ENCODE measurements at places on chromosomes 6 and 20.

DNA sequence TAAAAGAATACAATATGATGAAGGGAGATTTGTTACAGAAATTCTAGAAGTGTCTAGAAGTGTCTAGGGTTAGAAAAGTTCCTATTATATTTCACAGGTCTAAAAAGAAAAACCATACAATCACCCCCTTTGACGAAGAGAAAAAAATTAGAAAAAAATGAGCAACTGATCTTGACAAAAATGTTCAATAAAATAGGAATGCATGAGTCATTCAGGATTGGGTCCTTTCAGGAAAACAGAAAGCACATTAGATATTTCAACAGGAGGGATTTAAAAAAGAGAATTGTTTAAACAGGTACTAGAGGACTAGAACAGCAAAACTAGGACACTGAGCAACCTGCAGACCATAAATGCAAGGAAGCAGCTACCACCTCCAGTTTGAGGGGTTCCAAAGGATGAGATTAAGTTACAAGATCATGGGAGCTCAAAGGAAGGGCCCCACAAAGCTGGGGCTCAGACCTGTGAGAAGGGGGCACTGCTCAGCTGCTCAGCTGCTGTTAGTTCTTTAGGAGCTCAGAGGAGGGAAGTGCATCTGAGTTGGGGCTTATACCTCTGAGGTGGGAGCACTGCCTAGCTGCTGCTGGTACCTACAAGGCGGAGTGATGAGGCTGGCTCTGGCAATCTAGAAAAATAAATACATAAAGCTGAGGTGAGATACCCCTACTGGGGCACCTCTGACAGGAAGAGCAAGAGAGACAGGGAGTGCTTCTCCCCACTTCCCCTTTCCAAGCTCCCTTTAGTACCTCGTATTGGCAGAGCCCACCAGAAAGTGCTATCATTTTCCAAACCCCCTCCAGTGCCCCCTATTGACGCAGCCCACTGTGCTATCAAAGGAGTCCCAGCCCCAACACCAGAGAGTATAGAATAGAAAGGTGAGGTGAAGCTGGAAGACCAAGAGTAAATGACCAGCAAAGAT, 27.1 kb upstream of the BEND6 start:
- DNase-seq = no peak

- no peak for DNase-seq
These were observed 167.4 kb downstream of the SASH1 start for GRCh38 chr6:148509800-148510581.

- no peak for DNase-seq
These were observed 39.5 kb downstream of the CRISP1 start for GRCh38 chr6:49826743-49827406.

GRCh38 chr6:155495011-155495768, 39.6 kb upstream of the NOX3 start:
- no peak for DNase-seq

DNA sequence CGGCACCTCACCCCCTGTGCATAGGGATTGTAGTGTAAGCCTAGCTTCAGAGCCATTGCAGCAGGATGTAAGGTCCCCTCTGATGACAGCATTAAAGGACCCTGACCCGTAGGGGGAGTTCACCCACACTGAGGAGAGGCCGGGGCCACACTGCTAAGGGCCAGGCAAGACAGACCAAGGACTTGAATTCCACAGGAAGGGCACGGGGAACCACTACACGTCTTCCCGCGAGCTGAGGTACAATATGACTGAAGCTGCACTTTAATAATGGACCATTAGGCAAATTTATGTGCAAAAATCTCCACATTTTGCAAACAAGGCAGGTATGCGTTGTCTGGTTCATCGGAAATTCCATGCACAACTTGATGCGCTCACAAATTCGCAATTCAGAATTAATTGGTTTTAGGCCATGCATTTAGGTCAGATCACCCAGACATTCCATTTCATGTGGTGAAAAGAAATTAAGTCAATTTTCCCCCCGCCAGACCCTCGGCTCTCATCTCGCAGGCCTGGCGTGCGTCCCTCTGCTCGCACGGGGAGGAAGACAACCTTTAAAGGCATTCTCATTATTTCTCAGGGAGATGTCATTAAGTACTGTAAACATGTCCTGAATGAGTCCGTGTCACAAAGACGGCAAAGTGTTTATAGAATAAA, 111.8 kb downstream of the FOXA2 start:
- DNase-seq = no peak

DNA sequence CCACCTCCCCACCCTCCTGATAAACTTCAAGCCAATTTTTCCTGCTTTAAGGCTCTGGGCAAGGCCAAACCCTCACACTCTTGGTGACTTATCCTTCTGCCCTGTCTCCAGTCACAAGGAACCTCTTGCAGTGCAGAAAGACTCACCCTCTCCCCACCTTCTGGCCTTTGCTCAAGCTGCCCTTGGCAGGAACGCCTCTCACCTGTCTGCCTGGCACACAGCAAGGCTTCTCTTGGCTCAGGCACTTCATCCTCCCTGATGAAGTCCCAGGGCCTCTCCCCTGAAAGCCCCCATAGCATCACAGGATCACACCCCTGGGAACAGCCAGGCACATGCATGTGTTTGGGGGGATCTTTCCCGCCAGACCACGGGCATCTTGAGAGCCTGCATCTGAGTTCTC, 68.8 kb upstream of the NNAT start:
- no peak for DNase-seq

DNA sequence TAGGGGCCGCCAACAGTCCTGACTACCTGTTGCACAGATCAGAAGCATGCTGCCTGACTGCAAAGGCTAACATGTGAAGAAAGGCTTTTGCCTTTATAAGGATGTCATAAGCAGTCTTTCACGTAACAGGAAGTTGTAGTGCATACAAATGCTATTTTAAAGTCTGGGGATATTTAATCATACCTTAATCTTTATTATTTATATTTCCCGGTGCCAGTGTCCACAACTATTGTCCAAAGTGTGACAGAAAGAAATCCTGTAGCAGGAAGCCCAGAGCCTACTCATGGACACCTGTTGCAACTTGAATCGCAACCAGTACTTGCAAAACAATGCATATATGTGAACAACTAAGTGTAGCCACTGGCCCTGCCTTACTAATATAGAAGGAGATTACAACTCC, 235.8 kb downstream of the ALDH8A1 start:
- DNase-seq = no peak

- no peak for DNase-seq
These were observed 669 bp downstream of the PDCD2 start for GRCh38 chr6:170583756-170584180.

GRCh38 chr20:63926298-63926697, 29.9 kb downstream of the UCKL1 start:
- no peak for DNase-seq

DNA sequence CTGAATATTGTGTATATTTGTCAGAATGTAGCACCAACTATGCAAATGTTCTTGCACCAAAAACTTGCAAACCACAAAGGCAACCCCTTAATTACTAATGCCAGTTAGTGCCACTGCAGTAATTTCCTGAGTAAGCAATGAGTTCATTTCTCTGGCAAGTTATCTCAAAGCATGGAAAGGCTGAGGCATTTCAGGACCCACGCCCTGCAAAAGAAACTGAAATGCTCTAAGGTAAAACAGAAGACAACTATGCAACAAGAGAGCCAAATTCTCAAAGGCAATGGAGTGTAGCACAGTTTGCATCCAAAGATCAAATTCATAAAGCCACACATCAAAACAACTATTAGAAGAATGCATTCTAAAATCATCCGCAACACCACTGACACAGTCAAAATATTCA, 994.4 kb downstream of the EYS start:
- no peak for DNase-seq

DNA sequence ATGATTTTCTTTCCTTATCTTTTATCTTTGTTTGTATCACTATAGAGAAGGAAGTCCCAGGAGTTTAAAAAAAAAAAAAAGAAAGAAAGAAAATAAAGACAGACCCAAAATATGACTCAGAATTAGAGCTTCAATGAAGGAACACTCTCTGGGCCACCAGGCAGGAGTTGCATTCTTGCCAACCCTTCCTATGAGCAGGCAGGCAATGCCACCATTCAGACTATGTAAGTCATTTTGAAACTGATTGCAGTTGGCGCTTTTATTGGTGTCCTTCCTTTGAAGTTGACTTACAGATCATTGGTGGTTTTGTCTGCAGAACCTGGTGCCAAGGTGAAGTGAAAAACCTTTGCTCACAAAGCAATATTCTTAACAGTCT, 50.3 kb downstream of the MYB start:
- no peak for DNase-seq

DNA sequence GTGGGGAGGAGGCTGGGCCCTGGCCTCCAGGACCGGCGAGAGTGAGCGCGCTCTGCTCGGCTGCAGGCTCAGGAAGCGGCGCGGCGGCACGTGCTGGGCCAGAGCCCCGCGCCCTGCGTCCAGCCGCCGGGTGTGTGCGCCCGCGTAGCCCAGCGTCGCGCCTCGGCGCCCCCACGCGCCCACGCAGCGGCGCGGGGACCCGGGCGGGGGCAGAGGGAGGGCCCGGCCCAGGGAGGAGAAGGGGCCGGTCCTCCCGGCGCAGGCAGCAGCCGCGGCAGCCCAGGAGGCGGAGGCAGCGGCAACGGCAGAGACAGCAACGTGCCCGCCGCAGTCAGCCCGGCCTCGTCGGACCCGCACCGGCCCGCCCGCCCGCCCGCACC, at the start of gene EYA2:
TSS of gene EYA2 (plus strand) at position 265 of the 380 bp plus-strand sequence. CDS start 95,168 bp downstream, outside the sequence.
- no peak for DNase-seq
